ENCODE measurements at places on chromosomes 4 and X.

GRCh38 chrX:146090732-146091131 lies 273.1 kb downstream of the SLITRK2 start:
- DNase-seq: no peak

- no peak for DNase-seq
These were observed 2.7 kb downstream of the ADGRL3 start for GRCh38 chr4:61202638-61203435.

DNA sequence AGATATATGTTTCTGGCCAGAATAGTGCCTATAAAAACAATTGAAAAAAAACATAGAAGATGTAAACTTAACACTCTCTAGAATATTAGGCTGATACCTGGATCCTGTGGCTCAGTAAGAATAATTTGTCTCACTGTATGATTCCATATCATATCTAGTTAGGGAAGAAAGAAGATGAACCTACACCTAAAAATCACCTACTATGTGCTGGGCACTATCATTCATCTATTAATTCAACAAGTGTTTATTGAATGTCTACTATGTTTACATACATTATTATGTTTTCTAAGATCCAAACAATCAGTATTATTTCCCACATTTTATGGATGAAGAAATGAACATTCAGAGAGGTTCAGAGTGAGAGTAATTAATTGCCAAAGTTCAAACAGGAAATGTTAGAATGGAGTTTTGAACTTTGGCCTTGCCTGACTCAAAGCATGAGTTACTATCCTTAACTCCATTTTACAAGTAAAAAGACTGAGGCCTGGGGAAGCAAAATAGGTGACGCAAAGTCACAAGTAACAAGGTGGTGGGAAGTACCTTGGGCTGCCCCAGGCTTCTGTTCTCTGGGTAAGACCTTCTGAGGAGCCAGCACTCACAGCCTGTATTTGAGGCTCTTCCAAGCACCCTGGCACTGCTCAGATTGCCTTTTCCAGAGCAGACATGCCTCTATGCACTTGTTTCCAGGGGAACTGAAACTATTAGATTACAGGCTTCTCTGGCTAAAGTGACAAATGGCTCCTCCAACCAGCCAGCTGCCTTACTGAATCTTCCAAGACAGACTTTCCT lies 111.1 kb upstream of the ACSL4 start:
- no peak for DNase-seq

- no peak for DNase-seq
These were observed 67.0 kb upstream of the AGA start for GRCh38 chr4:177509226-177509745.

- DNase-seq: no peak
These were observed 1.5 kb upstream of the EIF1AX start for GRCh38 chrX:20143111-20143510.

GRCh38 chr4:77145842-77146185 lies 11.2 kb upstream of the CCNG2 start:
- no peak for DNase-seq

DNA sequence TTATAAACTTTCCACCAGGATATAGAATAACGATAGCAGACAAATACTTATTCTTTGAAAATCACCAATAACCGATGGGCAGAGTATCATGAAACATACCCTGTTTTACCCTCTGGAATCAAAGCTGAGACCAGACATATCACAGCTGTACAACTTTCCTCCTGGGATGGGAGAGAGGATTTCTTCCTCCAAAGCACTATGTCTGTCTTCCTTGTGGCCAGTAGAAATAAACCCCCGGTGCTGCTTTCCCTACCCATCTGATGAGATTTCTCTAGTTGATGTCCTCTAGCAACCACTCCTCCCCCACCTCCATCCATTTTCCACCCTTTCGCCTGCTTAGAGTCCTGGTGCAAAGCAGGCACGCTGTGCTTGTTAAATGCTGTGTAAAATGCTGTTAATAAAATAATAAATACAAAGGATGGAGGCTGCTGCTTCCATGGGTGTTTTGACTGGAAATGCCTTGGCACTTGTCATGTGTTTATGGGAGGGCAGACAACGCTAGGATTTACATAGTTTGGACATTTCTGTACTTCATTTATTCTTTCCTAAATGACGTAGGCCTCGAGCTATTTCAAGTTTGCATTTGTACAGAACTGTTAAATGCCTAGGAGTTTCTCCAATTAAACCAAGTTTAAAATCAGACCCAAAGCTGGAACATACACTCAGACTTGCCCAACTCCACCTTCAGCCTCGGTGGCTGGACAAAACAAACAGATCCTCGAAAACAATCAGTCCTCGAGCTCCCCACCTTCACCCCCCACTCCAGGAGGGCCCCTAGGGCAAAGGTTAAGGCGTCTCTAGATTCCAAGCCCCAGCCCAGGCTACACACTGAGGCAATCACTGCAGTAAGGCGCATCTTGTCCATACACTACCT lies 10.1 kb downstream of the BCOR start:
- DNase-seq: no peak

Data from retinal pigment epithelial cell (primary cell).